ENCODE measurements at places on chromosomes 16 and 17. TPM values are rescaled to one million over a fixed set of nuclear protein-coding genes. Genes with fewer than 3 reads are reported as not detected.

DNA sequence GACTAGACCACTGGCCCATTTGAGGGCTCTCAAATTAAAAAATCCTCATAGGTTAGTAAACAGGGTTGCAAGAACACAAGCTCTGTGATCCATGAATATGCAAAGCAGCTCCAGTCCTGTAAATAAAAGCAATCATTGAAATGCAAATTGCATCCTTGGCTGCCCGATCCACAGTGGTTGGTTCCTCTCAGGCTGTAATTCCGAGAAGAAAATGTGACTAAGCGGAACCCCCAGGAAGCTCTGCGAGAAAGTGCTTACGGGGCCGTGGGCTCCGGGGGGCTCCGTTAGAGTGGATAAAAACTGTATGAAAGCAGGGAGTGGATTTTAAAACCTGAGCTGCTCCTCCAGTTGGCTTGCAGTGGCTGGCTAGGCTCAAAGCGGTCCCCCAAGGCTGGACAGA, 2.5 kb downstream of the GPRC5B start:
- no peak for DNase-seq

CD7 gene
- not detected for total RNA-seq

TK1 gene
- 149 TPM for total RNA-seq

DNA sequence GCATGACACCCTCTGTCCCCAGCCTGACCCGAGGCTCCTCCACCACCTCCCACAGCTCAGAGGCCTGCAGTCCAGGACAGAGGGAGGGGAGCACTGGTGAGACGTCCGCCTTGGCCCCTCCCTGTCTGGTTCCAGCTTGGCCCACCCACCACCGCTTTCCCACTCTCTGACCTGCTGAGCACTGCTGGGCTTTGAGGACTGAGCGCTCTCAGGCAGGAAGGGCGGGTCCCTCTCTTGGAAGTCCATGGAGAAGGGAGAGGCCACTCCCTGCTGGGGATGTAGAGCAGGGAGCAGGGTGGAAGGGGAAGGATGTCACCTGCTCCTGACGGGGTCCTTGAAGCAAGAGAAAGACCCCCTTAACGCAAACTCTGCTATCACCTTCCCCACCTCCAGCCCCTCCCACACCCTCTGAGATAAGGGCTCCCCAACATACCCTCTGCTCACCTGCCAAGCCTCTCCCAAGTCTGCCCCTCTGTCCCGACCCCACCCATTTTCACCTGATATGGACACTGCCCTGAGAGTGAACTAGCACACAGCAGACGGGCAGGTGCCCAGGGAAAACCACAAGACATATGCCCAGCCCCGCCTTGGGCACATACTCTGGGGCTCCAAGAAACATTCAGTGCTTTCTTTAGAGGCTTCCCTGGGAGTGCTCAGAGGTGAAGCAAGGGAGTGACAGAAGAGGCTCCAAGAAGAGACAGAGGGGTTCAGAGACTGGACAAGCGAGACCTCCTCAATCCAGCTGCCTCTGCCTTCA, 1.4 kb downstream of the OSBPL7 start:
- DNase-seq, result no peak

OTOA gene
- total RNA-seq, result 0.09 TPM

- DNase-seq, result peak; percentile 16
Observed at GRCh38 chr17:2123375-2124251, 68.7 kb downstream of the HIC1 start.

- no peak for DNase-seq
Observed at GRCh38 chr17:66369830-66370229, 67.4 kb downstream of the PRKCA start.

- DNase-seq, result no peak
Observed at GRCh38 chr17:60744355-60744966, 66.8 kb downstream of the BCAS3 start.

Measured in OCI-LY7 (cell line).